ENCODE measurements at places on chromosomes 12 and 14.

GRCh38 chr14:65080960-65081747, 21.2 kb downstream of the MAX start:
- DNase-seq, result no peak

- no peak for DNase-seq
Measured at GRCh38 chr14:32352631-32353030, 23.5 kb downstream of the AKAP6 start.

DNA sequence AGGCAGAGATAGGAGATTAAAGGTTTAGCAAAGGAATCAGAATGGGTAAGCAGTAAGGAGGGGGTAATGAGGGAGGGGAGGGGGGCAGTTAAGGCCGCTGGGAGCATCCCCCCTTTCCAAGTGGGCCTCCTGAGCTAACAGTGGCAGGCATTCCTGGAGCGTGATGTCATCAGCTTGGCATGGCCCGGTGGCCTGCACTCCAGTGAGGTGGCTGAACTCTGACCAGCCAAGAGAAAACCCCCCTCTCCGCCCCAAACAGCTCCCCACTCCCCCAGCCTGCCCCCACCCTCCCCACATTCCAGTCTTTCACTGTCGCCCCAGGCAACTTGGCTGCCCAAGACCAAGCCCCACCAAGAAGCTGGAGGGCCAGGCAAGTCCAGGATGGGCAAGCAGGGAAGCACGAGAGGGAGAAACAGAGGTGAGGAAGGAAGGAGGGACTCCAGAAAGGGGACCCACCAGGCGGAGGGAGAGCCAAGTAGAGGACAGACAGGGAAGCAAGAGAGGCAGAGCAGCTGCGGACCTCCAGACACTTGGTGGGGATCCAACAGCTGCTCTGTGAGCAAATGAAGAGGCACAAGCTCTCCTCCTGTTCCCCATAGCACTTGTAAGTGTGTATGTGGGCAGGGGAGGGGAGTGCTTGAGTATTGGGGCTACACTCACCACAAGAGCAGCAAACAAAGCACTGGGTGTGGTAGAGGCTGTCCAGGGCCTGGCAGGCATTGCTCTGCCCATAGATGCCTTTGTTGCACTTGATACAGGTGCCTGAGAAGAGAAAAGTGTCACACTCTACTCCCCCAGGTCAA, 4.5 kb downstream of the AJUBA start:
- peak; percentile 95 for DNase-seq

DNA sequence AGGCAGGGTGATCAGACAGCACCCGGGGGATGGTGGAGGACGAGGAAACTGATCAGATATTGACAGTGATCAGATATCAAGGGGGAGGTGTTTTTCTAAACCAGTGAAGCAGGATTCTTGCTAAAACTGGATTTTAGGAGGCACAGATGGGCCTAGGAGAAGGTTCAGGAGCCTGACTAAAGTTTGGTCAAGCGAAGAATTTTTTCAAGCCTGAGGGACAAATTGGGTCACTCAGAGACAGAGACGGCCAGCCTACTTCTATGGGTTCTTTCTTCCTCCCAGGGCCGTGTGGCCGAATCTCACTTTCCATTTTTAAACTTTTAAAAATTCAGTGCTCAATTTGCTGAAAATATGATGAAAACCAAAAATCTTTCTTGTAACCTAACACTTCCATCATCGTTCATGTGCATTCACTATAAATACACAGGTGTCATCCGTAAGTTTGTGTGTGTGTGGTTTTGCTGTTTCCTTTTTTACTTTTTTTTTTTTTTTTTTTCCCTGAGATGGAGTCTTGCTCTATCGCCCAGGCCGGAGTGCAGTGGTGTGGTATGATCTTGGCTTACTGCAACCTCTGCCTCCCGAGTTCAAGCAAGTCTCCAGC, 68.5 kb downstream of the RIN3 start:
- DNase-seq, result no peak

- no peak for DNase-seq
Measured at GRCh38 chr14:68020999-68021663, 201.6 kb downstream of the RAD51B start.

DNA sequence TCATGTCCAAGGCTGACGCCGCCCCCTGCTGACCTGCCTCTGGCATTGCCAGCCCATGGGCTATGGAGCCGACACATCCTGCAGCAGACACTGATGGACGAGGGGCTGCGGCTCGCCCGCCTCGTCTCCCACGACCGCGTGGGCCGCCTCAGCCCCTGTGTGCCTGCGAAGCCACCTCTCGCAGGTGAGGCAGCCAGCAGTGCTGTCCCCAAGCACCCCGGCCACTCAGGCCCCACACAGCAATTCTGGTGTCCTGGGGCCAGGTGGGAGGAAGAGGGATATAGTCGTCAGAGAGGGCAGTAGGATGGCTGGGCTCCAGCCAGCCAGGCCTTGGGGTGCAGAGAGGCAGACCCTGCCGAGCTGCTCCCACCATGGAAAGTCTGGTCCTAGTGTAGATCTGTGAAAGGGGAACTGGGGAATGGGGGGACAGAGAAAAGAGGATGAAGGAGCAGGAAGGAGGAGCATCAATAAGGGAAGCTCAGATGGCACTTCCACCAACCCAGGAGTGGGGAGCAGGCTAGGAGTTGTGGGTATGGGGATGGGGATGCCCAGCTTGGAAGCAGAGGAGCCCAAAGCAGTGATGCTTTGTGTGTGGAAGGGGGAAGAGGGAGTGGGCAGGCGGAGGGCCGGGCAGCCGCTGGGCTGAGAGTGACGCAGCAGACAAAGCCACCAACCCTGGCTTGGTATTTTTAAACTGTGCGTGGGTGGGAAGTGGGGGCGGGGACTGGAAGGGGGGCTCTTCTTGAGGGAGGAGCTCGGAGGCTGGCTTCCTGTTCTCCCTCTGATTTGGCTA, 4.7 kb downstream of the NAB2 start:
- peak; percentile 86 for DNase-seq

DNA sequence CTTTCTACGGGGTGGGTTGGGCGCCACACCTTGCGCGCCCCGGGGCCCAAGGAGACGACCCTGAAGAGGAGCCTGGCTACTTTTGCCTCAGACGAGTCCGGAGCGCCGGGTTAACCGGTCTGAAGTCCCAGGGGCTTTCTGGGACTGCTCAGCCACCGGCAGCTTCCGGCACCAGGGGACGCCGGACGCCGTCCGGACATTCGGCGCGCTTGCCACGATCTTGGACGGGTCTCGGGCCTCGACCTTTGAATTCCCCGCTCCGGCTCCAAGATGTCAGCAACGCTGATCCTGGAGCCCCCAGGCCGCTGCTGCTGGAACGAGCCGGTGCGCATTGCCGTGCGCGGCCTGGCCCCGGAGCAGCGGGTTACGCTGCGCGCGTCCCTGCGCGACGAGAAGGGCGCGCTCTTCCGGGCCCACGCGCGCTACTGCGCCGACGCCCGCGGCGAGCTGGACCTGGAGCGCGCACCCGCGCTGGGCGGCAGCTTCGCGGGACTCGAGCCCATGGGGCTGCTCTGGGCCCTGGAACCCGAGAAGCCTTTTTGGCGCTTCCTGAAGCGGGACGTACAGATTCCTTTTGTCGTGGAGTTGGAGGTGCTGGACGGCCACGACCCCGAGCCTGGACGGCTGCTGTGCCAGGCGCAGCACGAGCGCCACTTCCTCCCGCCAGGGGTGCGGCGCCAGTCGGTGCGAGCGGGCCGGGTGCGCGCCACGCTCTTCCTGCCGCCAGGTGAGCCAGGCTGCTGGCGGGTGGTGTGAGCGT, at the start of gene ACOT4:
TSS of gene ACOT4 (plus strand) at position 184 of the 760 bp plus-strand sequence. CDS start at position 271, 87 bp downstream.
- peak; percentile 36 for DNase-seq

- DNase-seq, result no peak
Measured at GRCh38 chr12:69978020-69978419, 153.0 kb downstream of the MYRFL start.

DNA sequence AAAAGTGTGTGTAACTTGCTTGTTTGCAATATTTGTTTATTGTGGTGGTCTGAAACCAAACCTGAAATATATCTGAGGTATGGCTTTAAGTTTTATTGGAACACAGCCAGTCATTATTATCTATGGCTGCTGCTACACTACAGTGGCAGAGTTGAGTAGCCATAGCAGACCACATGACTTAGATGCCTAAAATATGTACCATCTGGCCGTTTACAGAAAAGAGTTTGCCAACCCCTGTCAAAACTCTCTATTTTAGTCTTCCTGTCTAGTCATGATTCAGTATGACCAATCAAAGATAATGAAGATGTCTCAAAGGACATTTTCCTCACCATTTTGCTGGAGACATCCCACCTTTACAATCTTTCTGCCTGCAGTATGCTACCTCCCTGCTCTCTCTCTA, 242.3 kb downstream of the ANO6 start:
- no peak for DNase-seq

GRCh38 chr12:113157218-113157859, 7.8 kb downstream of the CFAP73 start:
- no peak for DNase-seq

DNA sequence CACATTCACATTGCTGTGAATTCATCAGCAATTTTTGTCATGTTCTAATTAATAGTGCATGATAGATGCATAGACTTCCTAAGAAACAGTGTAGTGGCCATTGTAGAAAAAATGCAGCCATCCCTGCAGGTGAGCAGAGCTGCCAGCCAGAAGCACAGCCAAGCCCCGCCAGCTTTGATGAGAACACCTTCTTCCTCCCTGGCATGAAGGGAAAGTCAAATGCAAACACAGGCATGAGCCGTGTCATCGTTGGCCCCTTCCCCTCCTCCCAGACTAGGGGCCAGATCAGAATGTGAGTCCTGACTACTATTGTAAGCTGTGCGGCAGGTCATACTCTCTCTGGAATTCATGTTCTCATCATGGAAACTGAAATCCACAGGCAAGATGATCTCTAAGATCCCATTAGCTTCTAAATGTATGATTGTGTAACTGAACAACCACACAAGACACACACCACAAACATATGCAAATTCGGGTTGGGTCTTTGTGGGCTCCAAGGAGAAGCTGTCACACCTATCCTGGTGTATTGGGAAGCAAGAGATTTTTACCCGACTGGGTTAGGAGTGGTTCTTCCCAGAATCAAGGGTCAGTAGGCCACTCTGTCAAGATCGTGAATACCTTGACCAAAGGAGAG, 2.8 kb upstream of the AQP2 start:
- no peak for DNase-seq

GRCh38 chr14:74611650-74612349, at the start of gene LTBP2:
LTBP2 (minus strand) TSS chr14:74612237; CDS start chr14:74611944, 293 bp downstream.
- DNase-seq, result peak; percentile 54

DNA sequence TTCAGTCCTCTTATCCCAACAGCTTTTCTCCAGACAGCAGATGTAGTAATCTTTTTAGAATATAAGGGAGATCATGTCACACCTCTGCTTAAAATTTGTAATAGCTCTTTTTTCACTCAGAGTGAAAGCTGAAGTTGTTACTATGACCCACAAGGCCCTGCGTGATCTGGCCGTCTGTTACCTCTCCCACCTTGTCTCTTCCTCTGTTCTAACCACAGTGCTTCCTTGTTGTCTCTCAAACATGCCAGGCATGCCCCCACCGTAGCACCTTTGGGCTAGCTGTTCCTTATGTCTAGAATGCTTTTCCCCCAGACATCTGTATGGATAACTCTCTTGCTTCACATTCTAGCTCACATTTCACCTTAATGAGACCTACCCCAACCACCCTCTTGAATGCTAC, 6.5 kb downstream of the NECAP1 start:
- DNase-seq, result no peak

DNA sequence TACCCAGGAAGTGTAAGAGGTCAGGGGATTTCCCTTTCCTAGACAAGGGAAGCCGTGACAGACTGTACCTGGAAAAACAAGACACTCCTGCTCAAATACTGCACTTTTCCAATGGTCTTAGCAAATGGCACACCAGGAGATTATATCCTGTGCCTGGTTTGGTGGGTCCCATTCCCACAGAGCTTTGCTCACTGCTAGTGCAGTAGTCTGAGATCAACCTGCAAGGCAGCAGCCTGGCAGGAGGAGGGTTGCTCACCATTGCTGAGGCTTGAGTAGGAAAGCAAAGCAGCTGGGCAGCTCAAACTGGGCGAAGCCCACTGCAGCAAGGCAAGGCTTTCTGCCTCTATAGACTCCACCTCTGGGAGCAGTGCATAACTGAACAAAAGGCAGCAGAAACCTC, 1.0 kb upstream of the RDH16 start:
- DNase-seq, result no peak

DNA sequence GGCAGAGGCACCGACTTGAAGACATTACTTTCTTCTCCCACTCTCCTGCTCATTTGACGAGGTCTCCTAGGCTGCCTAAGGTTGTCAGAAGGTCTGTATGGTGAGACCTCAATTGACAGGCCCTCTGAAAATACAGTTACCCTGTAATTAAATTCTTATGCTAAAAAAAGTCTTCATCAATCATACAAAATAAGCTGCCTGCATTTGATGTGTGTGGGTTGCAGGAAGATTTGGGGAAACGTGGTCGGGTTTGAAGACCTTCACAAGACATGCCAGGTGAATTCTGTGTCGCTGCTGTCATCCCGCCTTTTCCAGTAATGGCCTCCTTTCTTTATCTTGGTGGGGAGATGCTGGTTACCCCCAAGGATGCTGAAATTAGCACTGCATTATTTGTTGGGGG, 299.4 kb downstream of the CACNA1C start:
- DNase-seq, result no peak

- DNase-seq, result peak; percentile 86
Measured at GRCh38 chr12:12890543-12891079, 751 bp upstream of the GPRC5A start.

DNA sequence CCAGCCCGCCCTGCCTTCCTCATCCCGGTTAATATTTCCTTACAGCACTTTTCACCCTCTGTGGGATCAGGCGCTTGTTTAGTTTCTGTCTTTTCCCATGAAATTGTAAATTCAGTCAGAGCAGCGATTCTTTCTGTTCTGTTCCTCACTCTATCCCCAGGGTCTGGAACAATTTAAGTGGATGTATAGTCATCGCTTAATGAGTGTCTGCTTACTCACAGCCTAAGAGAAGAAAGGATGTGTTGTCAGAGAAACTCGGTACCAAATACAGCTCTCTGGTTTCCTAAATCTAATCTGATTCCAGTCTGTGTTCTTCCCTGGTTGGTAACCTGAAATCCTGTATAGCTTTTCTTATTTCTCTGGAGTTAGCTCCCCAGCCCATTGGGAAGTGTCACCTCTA, 44.9 kb downstream of the FOS start:
- peak; percentile 46 for DNase-seq

- DNase-seq, result peak; percentile 85
Measured at GRCh38 chr12:2998789-2999264, 39.6 kb downstream of the TEAD4 start.
